ENCODE measurements at places on chromosomes 4 and X.

- no peak for DNase-seq
These were observed 14.2 kb upstream of the MID1 start for GRCh38 chrX:10634392-10635161.

GRCh38 chr4:616911-617643, 8.3 kb upstream of the PDE6B start:
- no peak for DNase-seq

GRCh38 chrX:19926095-19926494, 38.7 kb upstream of the SH3KBP1 start:
- DNase-seq: no peak

GRCh38 chr4:153564630-153565525, 98.7 kb downstream of the TMEM131L start:
- no peak for DNase-seq

GRCh38 chr4:120561648-120562047, 360.9 kb downstream of the PRDM5 start:
- DNase-seq: no peak

DNA sequence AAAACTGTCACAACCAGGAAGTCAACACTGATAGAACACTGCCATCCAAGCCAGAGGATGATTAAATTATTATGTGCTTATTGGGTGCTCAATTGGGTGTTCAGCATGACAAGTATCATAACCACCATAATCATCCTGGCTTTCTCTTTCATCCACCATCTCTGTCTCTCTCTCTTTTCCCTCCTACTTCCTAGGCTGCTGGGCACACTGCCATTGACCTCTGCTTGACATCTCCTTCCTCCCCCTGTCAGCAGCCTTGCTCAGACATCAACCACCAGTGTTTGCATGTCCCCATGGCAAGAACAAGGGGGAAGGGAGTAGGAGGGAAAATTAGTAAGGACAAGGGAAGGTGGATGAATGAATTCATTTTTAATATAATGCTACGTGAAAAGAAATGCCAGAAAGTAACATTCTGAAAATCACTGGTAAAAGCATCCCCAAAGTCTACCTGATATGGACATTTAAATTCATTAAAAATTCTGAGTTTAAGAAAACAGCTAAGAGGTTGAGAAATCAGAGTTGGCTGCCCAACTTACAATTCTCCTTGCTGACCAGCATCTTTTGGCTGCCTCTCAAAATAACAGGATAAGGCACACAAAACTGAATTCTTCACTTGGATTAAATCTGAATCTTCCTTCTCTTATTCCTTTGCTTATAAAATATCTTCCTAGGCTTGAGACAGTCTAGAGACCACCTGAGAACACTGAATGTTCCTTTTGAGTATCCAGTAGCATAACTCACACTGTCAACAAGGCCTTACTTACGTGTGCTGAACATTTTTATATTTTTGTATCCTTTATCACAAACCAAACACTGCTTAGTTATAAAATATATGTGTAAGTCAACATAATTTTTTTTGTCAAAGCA, 48.5 kb downstream of the SNCA start:
- DNase-seq: no peak

GRCh38 chr4:123939621-123940020, 543.0 kb downstream of the SPRY1 start:
- no peak for DNase-seq

DNA sequence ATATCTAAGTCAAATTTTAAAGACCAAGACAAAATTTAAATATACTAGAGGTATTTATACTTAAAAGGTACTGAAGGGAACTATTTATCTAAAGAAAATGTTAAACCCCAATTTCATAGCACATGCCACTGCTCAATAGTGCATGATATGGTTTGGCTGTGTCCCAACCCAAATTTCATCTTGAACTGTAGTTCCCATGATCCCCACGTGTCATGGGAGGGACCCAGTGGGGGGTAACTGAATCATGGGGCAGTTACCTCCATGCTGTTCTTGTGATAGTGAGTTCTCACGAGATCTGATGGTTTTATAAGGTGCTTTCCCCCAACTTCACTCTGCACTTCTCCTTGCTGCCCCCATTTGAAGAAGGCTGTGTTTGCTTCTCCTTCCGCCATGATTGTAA, 32.3 kb downstream of the MAML3 start:
- no peak for DNase-seq

Measured in stimulated activated CD8-positive, alpha-beta memory T cell treated with anti-CD3 and anti-CD28 coated beads, Interleukin-2, amount 100 ng/mL, for 48 hours (primary cell).